ENCODE measurements at places on chromosomes 12 and 14.

DNA sequence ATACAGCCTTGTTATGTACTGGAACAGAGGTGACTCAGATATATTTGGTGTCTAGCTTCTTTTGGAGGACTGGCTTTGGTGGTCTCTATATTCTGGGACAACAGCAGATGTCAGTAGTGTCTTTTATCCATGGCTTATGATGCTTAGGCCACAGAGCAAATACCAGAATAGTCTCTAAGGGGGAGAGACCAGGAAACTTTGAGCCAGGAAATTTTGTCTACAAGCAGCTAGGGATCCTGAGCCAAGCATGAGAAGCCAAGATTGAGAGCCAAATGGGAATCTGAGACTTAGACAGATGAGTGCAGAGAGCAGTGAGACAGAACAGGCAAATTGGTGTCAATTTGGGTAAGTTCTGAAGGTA, 28.4 kb upstream of the PTPRR start:
- DNase-seq, result no peak

- peak; percentile 30 for DNase-seq
Measured at GRCh38 chr14:73422515-73422914, 35.8 kb downstream of the NUMB start.

- DNase-seq, result peak; percentile 59
Measured at GRCh38 chr12:63152321-63152700, 1.3 kb upstream of the AVPR1A start.

DNA sequence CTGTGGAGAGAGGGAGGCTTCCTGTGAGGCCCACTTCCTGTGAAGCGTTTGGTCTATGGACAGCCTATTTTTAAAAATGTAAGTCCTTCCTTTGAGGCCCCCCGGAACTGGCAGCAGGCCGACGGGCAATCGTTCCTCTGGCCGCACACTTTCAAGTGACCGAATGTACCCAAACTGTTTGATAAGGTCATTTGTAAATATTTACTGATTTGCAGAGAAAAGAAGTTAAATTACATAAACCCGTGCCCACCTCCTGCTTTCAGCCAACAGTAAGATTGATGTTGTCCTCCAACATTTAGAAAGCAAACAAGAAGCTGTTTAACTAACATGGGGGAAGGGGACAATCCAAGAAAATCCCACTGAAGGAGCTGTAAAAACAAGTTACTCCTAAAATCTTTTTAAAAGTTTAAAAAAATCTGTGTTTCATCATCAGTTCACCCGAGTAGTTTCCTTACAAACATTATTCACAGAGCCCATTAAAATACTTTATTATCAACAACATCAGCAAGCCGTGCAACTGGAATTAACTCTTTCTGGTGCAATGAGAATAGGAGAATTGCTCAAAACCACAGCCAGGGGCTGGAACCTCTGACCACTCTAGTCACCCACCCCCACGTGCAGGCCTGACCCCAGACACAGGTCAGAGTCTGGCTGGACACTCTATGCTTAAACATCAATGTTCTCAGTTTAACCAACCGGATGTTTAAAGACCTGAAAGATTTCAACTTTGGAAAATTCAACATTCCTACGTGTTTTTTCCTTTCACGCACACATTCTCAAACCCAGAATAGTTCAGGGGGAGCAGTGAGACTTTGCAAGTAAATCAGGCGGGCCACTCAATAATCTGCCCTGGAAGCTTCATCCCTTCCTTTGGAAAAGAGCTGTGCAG, 65.3 kb downstream of the FOXN3 start:
- DNase-seq, result peak; percentile 81

DNA sequence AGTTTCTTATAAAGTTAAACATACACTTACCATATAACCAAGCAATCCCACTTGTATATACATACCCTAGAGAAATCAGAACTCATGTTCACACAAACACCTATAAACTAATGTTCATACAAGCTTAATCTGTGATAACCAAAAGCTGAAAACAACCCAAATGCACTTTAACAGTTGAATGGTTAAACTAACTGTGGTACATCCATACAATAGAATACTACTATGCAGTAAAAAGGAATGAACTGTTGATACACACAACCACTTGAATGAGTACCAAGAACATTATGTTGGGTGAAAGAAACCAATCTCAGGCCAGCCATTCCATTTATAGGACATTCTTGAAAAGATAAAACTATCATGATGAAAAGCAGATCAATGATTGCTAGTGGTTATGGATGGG, 427.6 kb downstream of the DPF3 start:
- no peak for DNase-seq

GRCh38 chr14:32249371-32249770, 46.3 kb upstream of the RNU6-8 start:
- DNase-seq, result no peak

DNA sequence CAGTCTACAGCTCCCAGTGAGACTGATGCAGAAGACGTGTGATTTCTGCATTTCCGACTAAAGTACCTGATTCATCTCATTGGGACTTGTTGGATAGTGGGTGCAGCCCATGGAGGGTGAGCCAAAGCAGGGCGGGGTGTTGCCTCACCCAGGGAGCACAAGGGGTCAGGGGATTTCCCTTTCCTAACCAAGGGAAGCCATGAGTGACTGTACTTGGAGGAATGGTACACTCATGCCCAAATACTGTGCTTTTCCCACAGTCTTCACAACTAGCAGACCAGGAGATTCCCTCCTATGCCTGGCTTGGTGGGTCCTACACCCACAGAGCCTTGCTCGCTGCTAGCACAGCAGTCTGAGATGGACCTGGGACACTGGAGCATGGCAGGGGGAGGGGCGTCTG, 21.0 kb upstream of the ABCC9 start:
- DNase-seq, result no peak

- no peak for DNase-seq
Measured at GRCh38 chr12:25384038-25384892, 133.5 kb upstream of the KRAS start.

DNA sequence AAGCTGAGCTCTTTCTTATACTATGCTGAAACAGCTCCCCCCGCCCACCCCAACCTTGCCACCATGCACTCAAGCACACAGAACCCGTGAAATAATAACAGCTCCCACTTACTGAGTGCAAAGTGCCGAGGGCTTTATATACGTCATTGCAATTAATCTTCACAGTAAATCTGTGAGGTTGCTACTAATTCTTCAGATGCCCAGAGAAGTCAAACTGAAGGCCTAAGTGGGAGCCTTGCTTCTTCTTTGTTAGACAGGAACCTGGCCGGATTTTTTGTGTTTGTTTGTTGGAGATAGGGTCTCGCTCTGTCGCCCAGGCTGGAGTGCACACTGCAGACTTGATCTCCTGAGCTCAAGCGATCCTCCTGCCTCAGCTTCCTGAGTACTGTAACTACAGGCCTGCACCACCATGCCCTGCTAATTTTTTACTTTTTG, 34.0 kb downstream of the VCPKMT start:
- DNase-seq, result no peak
